ENCODE measurements at places on chromosomes 5 and 9.

- DNase-seq = no peak
Measured at GRCh38 chr5:78496373-78496772, 136.0 kb downstream of the SCAMP1 start.

- DNase-seq = no peak
Measured at GRCh38 chr5:67305913-67306710, 109.5 kb upstream of the CD180 start.

DNA sequence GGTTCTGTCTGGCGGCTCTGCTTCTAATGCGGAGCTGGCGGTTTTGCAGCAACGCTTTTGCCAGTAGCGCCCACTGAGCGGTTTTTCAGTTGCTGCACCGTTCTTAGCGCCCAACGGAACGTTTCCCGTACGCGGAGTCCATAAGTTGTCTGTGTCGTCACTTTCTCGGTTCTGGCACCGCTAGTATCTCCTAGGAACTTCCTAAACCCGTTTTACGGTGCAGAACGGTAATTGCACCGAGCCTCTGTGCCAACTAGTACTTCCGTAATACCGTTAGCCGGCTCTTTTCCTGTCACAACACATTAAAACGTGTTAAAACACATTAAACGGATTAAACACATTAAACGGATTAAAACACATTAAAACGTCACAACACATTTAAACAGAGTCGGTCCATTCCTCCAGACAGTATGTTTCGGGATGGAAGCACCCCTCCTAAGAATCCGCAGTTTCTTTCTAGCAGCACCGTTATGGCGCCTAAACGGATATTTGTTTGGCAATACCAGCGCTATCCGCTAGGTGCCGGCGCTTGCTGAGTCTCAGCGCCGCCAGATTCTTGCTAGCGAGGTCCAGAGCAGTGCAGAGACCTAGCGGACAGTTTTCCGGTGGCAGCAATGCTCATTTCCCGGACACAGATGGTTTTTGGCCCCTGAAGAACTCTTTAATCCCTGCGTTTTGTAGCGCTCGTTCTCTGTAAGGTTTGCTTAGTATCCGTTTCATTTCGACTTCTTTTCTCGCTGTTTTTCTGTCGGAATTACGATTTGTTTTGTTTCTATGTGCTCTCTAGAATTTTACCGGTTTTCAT, 45.4 kb downstream of the ANXA2R start:
- DNase-seq = peak; percentile 73

- no peak for DNase-seq
Measured at GRCh38 chr5:78593465-78593864, 55.1 kb downstream of the LHFPL2 start.

DNA sequence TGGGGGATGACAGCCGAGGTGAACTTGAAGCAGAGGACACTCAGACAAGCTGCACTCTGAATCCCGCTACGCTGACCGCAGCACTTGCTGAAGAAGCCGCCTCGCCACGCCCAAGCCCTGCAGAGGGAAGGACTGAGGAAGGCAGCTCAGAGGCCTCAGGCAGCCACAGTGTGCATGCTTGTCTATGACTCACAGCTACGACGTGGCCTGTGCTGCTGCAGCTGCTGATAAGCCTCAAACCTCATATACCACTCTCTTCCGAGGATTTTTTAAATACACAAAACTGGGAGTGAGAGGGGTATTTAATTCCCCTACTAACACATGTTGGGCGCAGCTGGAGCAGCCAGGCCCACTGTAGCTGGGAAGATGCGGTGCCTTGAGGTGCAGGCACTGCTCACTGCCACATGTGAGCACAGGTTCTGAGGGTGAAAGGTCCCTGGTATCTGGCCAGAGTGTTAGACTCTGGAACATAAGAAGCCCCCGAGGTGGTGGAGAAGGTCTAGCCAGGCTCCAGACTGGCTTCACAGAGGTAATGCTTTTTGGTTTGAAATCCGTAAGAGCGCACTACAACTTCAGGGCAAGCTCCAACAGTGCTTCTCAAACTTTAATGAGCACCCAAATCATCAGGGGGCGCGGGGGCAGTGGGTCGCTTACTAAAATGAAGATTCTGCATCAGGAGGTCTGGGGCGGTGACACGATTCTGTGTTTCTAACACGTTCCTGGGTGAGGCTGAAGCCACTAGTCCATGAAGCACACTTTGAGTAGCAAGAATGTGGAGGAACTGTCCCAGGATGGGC, 196.8 kb downstream of the AUH start:
- no peak for DNase-seq

DNA sequence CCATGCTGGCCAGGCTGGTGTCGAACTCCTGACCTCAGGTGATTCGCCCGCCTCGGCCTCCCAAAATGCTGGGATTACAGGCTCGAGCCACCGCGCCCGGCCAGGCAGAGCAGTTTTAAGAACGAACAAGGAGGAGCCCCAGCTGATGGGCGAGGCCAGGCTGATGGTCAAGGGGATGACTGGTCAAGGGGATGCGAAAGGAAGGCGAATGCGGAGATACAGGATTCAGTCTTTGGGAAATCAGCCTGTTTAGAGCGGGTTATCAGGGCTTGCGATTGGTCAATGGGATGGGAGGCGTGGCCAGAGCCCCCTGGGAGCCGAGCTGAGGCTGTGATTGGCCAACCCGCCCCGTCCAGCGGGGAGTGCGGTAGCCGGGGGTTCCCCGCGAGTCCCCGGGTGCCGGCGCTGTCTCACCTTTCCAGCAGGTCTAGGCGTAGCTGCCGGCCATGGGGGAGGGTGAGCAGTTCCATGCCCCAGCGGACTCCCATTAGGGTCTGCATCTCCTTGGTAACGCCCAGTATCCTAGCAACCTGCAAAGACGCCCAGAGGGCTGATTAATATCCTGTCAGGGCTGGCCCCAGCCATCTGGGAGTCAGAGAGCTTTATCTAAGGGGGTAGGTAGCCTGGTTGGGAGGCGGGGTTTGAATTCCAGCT, 7.5 kb upstream of the TOR2A start:
- peak; percentile 44 for DNase-seq

GRCh38 chr9:89446261-89446960, 51.5 kb downstream of the SEMA4D start:
- DNase-seq = no peak

DNA sequence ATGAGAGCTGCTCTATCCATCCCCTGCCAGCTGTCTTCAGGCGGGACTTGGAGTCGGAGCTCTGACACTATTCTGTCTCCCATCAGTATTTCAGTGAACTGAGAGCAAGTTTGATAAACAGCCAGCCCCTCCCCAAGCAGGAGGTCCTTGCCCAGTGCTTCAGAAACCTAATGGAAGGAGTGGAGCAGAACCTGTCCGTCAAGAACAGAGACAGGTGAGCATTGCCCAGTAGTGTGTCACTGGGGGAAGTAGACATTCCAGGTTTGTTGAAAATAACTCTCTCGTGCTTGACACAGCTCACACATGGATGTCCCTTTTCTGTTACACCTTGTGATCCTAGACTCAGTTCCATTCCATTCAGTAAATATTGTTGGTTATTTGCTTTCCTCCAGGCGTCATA, 13.2 kb upstream of the TLX3 start:
- no peak for DNase-seq

- DNase-seq = no peak
Measured at GRCh38 chr5:84450617-84451414, 66.1 kb upstream of the EDIL3 start.

- no peak for DNase-seq
Measured at GRCh38 chr5:132666310-132667123, 7.3 kb upstream of the IL4 start.

DNA sequence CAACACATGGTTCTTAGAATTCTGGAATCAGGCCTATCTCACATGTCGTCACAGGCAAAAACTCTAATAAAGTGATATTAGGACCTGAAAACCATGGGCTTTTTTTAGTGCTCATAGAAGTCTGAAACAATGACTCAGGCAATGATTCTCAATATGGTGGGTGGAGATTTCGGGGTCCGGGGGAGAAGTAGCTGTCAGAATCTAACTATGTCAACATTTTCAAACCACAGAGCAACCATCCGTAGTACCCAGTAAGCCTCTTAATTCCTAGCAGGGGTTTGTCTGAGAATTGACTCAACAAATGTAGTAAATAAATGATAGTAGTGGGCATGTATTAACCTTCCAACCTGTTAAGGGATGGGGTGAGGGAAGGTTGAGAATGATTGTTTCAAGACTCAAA, 2.6 kb downstream of the AMACR start:
- DNase-seq = no peak

- no peak for DNase-seq
Measured at GRCh38 chr5:170206958-170207357, 25.8 kb upstream of the C5orf58 start.

GRCh38 chr9:137797206-137798120, 80.1 kb upstream of the CACNA1B start:
- no peak for DNase-seq

DNA sequence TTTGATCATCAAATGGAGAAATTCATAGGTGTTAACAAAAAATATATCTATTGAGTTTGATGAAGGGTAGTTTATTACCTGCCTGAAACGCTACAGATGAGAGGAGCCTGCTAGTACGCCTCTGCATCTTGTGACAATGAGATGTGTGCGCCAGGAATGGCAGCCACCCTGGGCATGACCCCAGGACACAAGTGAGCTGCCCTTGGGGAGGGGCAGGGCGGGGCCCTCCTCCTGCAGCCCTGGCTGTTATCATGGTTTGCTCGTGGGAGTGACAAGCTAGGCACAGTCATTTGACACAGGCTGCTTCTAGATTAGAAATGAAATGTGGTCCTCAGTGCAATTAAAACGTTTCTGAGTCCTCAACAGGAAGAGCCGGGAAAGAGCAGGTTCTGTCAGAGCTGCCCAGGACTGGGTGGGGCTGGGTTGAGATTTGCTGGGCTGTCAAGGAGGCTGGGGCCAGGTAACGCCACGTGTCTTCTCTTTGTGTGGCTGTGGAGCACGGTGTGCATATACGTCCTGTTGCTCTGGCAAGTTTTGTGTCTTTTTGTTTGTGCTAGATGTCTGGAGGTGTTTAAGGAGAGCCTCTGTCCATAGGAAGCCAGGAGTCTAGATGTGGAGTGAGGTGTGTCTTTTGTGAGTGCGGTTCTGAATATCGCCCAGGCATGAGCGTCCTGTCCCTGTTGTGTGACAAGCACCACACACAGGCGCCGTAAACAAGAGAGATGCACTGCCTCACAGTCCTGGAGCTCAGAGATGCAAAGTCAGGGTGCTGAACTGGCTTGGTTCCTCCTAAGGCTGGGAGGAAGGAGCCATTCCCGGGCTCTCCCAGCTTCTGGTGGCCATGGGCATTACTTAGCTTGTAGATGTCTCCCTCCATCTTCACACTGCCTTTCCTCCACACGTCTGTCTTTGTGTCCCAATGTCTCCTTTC, 129.0 kb upstream of the IRX4 start:
- DNase-seq = no peak

DNA sequence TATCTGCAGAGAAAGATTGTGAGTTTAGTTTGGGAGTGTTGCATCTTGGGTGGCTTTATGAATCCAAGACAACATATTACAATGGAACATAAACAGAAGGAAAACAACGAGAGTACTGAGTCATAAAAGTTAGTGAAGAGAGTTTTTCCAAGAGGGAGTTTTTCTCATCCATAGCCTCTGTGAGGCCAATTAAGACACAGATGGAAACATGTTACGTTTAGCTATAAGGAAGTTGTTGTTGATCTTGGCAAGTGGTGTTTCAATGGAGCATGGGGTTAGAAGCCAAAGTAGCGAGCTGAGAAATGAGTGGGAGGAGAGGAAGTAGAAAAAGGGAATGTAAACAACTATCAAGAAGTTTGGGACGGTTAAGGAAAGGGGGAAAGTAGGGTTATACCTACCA, 53.3 kb upstream of the SPATA31D4 start:
- DNase-seq = no peak

DNA sequence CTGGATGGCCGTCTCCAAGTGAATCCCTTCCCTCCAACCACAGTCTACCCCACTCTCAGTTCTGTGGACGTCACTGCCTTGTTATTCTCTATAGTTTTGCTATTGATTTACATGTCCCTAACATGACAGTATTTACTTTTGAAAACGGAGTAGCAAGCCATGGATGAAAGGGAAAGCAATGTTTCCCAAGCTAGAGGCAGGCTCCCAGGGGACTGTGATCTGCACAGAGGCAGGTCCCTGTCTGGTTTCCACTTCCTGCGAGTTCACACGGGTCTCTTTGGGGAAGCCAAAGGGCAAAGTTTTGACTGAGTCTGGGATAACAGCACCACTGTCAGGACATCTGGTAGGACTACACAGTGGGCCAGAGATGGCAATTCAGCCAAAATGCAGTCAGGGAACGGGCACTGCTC, 12.7 kb downstream of the C9orf153 start:
- DNase-seq = no peak

DNA sequence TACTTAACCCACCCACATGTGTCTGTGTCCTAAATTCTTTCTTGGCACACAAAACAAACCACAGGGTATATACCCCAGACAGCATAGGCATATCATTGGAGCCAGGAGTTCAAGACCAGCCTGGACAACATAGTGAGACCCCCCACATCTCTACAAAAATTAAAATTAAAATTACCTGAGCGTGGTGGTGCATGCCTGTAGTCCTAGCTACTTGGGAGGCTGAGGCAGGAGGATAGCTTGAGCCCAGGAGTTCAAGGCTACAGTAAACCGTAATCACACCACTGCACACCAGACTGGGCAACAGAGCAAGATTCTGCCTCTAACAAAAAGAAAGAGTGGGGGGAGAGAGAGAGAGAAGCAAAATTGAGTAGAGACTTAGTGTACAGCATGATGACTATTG, 4.6 kb upstream of the AGTPBP1 start:
- no peak for DNase-seq

DNA sequence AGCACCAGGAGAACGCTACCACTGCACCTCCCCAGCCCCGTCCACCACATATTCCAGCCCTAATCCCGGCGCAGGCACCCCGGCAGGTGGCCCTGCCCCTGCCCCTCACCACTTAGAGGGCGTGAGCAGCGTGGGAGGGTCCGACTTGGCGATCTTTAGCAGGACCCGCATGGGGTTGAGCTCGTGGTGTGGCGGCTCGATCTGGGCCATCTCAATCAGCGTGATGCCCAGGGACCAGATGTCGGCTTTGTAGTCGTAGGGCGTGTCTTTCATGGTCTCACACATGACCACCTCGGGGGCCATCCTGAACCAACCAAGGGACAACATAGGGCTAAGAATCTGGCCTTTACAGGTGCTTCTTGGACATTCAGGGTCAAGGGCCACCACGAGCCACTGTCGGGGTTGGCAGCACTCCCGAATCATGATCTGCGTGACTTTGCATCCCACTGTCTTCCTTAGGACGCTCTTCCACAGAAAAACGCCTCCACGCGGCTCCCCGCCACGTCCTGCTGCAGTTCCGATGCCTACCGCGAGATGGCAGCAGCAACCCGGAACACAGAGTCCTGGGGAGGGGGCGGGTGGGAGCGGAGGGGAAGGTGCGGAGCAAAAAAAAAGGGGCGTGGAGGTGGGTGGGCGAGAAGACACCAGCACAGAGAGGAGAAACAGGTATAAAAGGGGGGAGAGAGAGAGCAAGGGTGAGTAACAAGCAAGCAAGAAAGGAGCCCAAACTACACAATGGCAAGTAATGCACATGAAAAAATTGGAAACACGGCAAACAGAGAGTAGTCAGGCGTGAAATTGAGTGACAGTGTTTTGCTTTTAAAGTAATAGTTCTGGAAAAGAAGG, 81.3 kb downstream of the STK10 start:
- peak; percentile 81 for DNase-seq

DNA sequence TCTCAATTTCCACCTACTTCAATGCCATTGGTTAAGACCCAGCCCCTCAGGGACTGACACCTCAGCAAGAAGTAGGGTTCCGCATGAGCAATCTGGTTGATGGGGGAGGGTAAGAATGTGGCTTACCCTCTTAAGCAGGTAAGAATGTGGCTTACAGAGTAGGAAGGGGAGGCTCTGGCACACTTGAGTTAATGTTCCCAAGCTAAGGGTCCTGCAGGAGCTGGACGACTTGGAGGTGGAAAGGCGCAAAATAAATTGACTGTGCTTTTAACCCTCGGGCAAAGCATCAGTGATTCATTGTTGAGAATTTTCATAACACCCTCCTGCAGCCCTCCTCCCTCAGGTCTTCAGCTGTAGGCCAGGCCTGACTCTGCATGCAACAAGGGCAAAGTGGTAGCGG, 24.9 kb upstream of the ADRA1B start:
- no peak for DNase-seq
